ENCODE measurements at places on chromosomes 3 and 15.
A peak's percentile ranks its signal among the peaks of the same experiment; 100 is the strongest.

GRCh38 chr15:58934114-58934447 lies 602 bp upstream of the SLTM start:
- no peak for DNase-seq

DNA sequence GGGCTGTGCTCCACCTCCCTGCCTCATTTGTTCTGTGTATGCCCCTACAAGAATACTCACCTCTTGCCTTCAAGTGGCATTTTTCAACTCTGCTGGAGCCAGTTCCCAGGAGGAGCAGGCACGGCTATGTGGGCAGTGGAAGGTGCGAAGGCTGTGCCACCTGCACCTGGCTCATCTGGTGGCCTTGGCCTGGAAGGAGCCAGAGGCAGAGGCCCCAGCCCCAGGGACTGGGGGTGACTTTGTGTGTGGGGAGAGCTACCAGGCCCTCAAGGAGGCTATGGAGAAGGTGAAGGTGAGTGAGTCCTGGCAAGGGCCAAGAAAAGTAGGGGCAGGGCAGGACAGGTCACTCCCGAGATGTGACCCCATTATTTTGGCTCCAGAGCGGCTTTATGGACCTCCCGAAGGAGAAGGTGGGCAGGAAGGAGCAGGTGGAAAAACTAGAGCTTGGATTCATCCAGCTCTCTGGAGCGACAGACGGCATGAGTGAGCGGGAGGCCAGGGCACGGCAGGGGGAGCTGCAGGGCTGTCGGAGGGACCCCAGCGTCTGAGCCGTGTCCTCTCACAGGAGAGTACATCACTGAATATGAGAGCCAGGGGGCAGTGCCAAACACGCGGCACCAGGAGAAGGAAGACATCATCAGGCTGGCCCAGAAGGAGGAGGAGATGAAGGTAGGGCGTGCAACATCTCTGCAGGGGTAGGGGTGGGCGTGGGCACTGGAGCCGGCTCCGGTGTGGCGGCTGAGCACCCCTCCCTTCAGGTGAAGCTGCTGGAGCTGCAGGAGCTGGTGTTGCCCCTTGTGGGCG lies 57.3 kb upstream of the UBE2Q2 start:
- DNase-seq, result no peak

- DNase-seq, result no peak
These were observed 26.7 kb downstream of the AMOTL2 start for GRCh38 chr3:134347551-134347950.

DNA sequence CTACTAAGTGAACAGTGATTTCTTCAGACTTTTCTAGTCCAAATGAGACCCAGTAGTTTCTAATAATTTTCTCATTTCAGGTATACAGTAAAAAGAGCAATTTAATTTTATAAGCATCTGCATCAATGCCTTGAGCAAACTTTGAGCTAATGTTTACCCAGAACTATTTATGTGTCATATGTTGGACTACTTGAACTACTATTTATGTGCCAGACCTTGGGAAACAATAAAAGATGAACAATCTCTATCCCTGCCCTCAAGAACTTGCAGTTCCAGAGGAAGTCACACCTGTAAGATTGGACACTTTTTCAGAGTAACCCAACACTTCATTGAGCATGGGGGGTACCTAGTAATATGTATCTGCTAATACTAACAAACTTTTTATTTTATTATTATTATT lies 2.3 kb upstream of the UBE3A start:
- DNase-seq, result no peak

- peak; percentile 90 for DNase-seq
These were observed 87.2 kb downstream of the TGFBR2 start for GRCh38 chr3:30693470-30694120.

GRCh38 chr15:99403597-99403996 lies 152.3 kb downstream of the LRRC28 start:
- no peak for DNase-seq

Data from Ammon's horn (tissue), 1 donor.